Suprapubic skin (tissue), 4 donors: ENCODE measurements at places on chromosomes 16 and 17.

DNA sequence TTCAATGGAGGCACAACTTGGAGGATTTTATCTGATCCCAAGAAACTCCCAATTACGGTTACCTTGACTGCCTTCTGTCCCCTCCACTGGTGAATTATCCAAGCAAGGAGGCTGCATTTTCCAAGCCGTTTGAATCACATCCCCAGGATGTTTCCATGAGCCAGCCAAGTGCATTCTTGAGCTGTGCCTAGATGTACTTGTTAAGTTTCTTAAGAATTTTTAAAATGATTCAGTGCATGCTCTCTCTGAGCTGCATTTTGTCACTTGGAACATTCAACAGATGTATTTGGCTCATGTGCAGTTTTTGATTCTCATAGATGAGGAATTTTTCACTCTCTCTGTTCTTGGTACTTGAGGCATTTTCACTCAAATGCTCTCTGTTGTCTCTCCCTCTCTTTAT lies 202.6 kb upstream of the MYOCD start:
- no peak overlapping the region for H3K27ac ChIP-seq
- no peak for DNase-seq
- H3K27me3 ChIP-seq, result no peaks in the 10 kb centered on the region
- no peaks in the 10 kb centered on the region for H3K4me1 ChIP-seq

GRCh38 chr17:51398687-51399086 lies 138.3 kb downstream of the UTP18 start:
- H3K27me3 ChIP-seq, result no peaks in the 10 kb centered on the region
- no peaks in the 10 kb centered on the region for H3K36me3 ChIP-seq
- no peak overlapping the region for H3K4me3 ChIP-seq
- DNase-seq, result no peak

DNA sequence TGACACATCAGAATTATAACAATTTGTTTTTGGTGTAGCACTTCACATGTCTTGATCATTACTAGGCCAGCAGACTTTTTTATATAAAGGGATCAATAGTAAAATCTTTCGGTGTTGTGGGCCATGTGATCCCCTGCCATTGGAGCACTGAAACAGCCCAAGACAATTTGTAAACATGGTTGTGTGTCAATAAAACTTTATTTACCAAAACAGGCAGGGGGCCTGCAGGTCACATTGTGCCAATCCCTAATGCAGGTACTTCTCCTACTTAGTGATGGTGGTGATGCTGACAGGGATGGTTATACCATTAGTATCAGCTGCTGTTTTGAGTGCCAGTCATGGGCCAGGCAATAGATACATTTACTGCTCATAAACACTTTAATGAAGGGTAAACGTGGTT lies 319.9 kb downstream of the SNX29 start:
- no peaks in the 10 kb centered on the region for H3K27me3 ChIP-seq
- H3K27ac ChIP-seq, result no peak overlapping the region
- peaks cover 4% of the 10 kb centered on the region for H3K4me1 ChIP-seq
- DNase-seq, result no peak
- H3K4me3 ChIP-seq, result no peak overlapping the region

DNA sequence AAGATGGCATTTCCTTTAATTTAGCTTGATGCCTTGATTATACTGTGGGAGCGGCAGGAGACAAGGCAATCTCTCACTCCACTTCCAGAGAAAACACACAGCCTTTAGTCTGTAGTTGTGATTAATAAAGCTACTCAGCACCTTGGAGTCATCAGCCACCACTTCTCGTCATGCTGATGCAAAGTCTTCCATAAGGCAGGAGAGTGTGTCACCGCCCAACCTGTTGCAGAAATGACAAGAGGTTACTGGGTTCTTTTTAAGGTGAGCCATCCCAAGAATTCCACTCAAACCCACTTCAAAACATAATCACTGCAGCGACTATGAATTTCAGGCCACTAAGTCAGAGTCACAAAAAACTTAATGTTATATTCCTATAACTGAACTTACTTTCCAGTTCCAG lies 223.9 kb upstream of the TOX3 start:
- H3K4me3 ChIP-seq, result no peak overlapping the region
- no peak for DNase-seq
- H3K36me3 ChIP-seq, result no peaks in the 10 kb centered on the region
- H3K4me1 ChIP-seq, result no peaks in the 10 kb centered on the region
- no peaks in the 10 kb centered on the region for H3K27me3 ChIP-seq

- no peaks in the 10 kb centered on the region for H3K36me3 ChIP-seq
- no peak overlapping the region for H3K27ac ChIP-seq
- no peaks in the 10 kb centered on the region for H3K27me3 ChIP-seq
- no peak overlapping the region for H3K4me3 ChIP-seq
- H3K4me1 ChIP-seq, result no peaks in the 10 kb centered on the region
These were observed 793.4 kb upstream of the CDH8 start for GRCh38 chr16:62829607-62830006.

- no peak overlapping the region for H3K4me3 ChIP-seq
- no peaks in the 10 kb centered on the region for H3K4me1 ChIP-seq
- H3K36me3 ChIP-seq, result no peaks in the 10 kb centered on the region
These were observed 80.2 kb downstream of the HS3ST4 start for GRCh38 chr16:25771812-25772568.

DNA sequence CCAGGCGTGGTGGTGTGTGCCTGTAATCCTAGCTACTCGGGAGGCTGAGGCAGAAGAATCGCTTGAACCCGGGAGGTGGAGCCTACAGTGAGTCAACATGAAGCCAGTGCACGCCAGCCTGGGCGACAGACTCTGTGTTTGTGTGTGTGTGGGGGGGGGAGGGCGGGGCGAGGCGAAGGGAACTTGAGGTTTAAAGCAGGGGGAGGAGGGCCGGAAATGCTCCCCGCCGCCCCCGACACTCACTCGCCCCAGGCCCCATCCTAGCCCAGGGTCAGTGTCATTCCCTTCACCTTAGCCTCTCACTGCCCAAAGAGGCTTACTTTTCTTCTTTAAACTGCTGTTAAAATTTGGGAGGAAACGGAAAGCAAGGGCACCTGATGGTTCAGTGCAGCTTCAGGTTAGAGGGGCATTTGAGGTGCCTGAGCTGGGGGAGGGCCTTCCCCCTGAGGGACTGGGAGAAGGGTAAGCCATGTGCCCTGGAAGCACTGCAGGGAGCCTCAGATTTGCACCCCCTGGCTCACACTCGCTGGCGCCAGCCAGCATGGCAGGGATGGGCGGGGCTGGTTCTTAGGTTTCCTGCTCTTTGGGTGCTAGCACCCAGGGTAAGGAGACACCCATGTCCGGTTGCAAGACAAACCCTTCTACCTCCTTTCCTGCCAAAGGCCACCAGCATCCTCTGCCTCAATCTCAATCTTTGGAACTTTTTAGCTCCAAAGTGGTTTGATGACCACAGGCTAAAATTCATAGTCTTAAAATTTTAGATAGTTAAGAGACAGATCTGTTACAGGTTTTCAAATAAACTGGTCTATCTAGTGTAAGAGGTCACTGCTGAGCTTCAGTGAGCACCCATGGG lies 2.2 kb upstream of the LIMD2 start:
- no peak overlapping the region for H3K27ac ChIP-seq
- H3K36me3 ChIP-seq, result peaks cover 40% of the 10 kb centered on the region
- no peak overlapping the region for H3K4me3 ChIP-seq
- no peak for DNase-seq

- H3K27me3 ChIP-seq, result no peaks in the 10 kb centered on the region
- H3K27ac ChIP-seq, result peak overlapping the region; percentile 79
- H3K4me1 ChIP-seq, result peaks cover 53% of the 10 kb centered on the region
- peak; percentile 59 for DNase-seq
- no peaks in the 10 kb centered on the region for H3K36me3 ChIP-seq
These were observed 8.0 kb upstream of the TSPOAP1 start for GRCh38 chr17:58336456-58337209.

DNA sequence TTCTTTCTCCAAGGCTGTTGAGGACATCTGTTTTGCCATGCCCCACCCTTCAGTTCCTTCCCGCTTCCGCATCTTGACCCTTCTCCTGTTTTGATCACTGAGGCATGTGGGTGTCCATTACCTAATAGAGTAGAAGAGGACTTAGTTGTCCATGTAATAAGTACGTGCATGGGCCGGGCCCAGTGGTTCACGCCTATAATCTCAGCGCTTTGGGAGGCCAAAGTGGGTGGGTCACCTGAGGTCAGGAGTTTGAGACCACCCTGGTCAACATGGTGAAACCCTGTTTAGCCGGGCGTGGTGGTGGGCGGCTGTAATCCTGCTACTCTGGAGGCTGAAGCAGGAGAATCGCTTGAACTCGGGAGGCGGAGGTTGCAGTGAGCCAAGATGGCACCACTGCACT lies 637.8 kb upstream of the EEF2KMT start:
- DNase-seq, result no peak
- no peaks in the 10 kb centered on the region for H3K36me3 ChIP-seq
- H3K27ac ChIP-seq, result no peak overlapping the region
- H3K4me3 ChIP-seq, result no peak overlapping the region
- H3K4me1 ChIP-seq, result no peaks in the 10 kb centered on the region

DNA sequence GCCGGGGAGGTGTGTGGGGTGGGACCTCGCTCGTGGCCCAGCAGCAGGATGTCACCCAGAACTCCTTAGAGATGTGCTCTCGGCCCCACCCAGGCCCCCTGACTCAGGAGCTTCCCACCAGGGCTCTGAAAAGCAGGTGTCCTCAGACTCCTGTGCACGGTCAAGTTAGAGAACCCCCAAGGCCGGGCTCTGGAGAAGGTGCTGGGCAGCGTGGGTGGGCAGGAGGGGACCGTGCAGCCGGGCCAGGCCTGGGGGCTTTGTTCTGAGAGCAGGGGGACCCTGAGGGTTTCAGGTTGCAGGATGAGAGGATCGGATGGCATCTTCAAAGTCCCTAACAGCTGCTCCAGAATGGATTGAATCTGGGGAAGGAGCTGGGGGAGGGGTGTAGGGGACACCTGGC lies 164.4 kb upstream of the CIBAR2 start:
- H3K27me3 ChIP-seq, result no peaks in the 10 kb centered on the region
- H3K36me3 ChIP-seq, result no peaks in the 10 kb centered on the region
- no peaks in the 10 kb centered on the region for H3K4me1 ChIP-seq
- no peak for DNase-seq

GRCh38 chr17:35129154-35129972 lies 7.9 kb downstream of the FNDC8 start:
- DNase-seq, result no peak
- no peaks in the 10 kb centered on the region for H3K4me1 ChIP-seq
- H3K27me3 ChIP-seq, result no peaks in the 10 kb centered on the region
- no peak overlapping the region for H3K27ac ChIP-seq
- H3K36me3 ChIP-seq, result peaks cover 38% of the 10 kb centered on the region
- H3K4me3 ChIP-seq, result no peak overlapping the region

DNA sequence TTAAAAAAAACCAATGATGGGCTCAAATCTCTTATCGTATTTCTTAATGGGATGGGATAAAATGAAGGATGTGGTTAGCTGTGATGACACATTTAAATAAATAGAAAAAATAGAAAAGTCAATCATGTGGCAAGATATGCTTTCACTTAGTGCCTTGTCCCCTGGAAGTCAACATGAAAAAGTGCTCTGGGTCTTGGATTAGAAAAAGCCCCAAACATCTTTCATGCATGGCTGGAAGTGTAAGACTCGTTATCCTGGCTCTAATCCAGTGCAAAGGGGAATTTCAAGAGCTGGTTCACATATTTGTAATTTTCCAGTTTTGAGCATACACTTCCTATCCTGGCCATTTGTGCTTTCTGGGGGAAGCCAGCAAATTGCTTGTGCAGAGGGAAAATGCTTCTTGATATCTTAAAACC lies 160.9 kb downstream of the MAP2K6 start:
- DNase-seq, result no peak
- H3K27ac ChIP-seq, result no peak overlapping the region
- H3K4me1 ChIP-seq, result peaks cover 5% of the 10 kb centered on the region
- no peaks in the 10 kb centered on the region for H3K36me3 ChIP-seq
- H3K4me3 ChIP-seq, result no peak overlapping the region

- peaks cover 18% of the 10 kb centered on the region for H3K4me1 ChIP-seq
- no peaks in the 10 kb centered on the region for H3K36me3 ChIP-seq
- no peak overlapping the region for H3K27ac ChIP-seq
- peak; percentile 52 for DNase-seq
These were observed 28.8 kb upstream of the NXPH3 start for GRCh38 chr17:49546546-49547535.

- DNase-seq, result no peak
- H3K36me3 ChIP-seq, result no peaks in the 10 kb centered on the region
- peak overlapping the region; percentile 59 for H3K4me3 ChIP-seq
- no peaks in the 10 kb centered on the region for H3K27me3 ChIP-seq
These were observed 14.9 kb downstream of the NAA60 start for GRCh38 chr16:3458278-3458851.

GRCh38 chr16:50497592-50497991 lies 50.6 kb upstream of the NKD1 start:
- H3K36me3 ChIP-seq, result no peaks in the 10 kb centered on the region
- no peak overlapping the region for H3K4me3 ChIP-seq
- DNase-seq, result no peak
- H3K27me3 ChIP-seq, result no peaks in the 10 kb centered on the region
- H3K4me1 ChIP-seq, result no peaks in the 10 kb centered on the region
- H3K27ac ChIP-seq, result no peak overlapping the region

GRCh38 chr16:65113441-65113840 lies 8.4 kb downstream of the CDH11 start:
- H3K4me1 ChIP-seq, result no peaks in the 10 kb centered on the region
- no peak for DNase-seq
- H3K27me3 ChIP-seq, result no peaks in the 10 kb centered on the region
- no peak overlapping the region for H3K4me3 ChIP-seq
- no peak overlapping the region for H3K27ac ChIP-seq

GRCh38 chr17:74151551-74152315 lies 51.7 kb upstream of the RPL38 start:
- peaks cover 13% of the 10 kb centered on the region for H3K4me1 ChIP-seq
- no peak overlapping the region for H3K27ac ChIP-seq
- H3K4me3 ChIP-seq, result no peak overlapping the region
- peak; percentile 41 for DNase-seq
